ENCODE measurements at places on chromosomes 3 and 15. TPM values are rescaled to one million over a fixed set of nuclear protein-coding genes. Genes with fewer than 3 reads are reported as not detected.

SUMF1 gene
- 14.3 TPM for polyA plus RNA-seq

CD200 gene
- 3.0 TPM for polyA plus RNA-seq

TPRA1 gene
- 20.2 TPM for polyA plus RNA-seq

CHRNA7 gene
- polyA plus RNA-seq: 0.15 TPM

RAD51 gene
- 5.9 TPM for polyA plus RNA-seq

IGF2BP2 gene
- 0.62 TPM for polyA plus RNA-seq

ZNF609 gene
- 3.5 TPM for polyA plus RNA-seq

PARP15 gene
- polyA plus RNA-seq: 0.94 TPM

CILP gene
- polyA plus RNA-seq: 1.6 TPM

SLC51A gene
- polyA plus RNA-seq: 0.69 TPM

ZNF80 gene
- 0.05 TPM for polyA plus RNA-seq

FOXL2NB gene
- polyA plus RNA-seq: 0.06 TPM

NDUFB5 gene
- polyA plus RNA-seq: 57.8 TPM

CNTN4 gene
- polyA plus RNA-seq: 0.51 TPM
